ENCODE measurements at places on chromosomes 6 and 20.
A peak's percentile ranks its signal among the peaks of the same experiment; 100 is the strongest.

DNA sequence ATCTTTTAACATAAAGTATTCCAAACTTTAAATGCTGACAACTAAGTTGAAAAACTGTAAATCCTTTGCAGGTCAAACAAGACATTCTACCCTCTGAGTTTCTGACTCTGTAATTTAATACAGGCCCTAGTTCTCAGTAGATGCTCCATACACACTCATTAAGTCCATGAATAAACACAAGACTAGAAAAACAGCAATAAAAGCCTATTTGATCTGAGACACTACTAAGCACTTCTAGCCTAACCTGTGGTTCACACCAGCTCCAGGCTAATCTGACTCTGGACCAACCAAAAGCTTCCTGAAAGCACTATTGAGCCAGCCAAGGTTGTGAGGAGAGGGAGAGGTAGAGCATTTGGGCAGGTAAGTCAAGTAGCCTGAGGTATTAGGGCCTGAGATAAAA, 103.9 kb downstream of the EPM2A start:
- no peak for DNase-seq

DNA sequence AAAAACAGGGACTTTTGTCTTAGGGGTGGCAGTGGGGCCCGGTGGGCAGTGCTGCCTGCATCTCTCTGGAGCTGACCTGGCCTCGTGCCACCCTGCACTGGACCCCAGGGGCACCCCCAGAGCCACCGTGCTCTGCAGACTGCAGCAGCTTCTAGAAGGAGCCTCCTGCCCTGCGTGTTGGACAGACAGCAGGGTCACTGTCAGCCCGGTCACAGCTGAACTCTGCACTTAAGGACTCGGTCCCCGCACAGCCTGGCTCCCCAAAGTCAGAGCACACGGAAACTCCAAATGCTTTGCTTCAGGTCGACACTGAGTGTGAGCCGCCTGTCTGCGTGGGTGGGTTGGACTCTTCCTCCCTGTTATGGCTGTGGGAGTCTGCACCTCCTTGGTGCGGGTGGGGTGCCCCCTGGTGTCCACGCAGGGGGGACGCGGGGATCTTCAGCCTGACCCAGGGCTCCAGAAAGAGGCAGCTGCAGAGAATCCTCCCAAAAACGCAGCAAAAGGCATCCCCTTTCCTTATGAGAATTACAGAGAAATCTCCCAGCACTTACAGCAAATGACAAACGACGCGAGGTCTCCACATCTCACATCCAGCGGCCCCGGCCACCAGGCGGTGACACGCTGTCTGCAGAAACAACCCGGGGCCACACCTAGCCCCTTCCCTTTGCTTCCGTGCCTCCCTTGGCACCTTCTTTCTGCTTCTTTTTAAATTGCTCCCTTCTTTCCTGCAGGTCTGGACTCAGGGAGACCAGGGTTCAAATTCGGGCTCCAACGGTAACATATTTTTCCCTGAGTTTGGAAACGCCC, 36.3 kb upstream of the DACT2 start:
- DNase-seq = peak; percentile 59

- no peak for DNase-seq
Measured at GRCh38 chr6:126182650-126183311, 157.1 kb upstream of the CENPW start.

DNA sequence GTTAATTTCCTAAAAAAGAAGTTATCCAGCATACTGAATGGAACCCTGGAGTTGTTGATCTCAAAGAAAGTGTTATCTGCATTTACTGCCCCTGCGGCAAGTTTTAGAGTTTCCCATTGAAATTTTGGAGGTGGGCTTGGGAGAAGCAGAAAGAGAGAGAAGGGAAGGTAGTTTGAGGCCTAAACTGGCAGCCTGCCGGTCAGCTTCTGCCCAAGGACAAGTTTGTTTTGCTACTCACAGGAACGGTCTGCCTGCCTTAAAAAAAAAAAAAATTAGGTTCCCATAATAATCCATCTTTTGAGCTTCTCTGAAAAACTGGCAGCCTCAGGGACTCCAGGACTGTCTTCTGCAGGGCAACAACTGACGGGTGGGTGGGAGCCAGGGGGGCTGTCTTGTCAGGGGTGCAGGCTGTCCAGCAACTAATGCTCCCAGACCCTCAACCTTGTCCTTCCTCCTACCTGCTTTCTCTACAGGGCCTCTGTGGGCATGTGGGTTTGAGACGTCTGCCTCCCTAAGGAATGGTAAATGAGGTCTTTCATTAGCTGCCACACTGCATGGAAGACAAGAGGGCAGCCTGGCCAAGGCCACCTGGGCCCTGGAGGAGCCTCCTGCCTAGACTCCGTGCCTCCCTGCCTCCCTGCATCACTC, 176.1 kb upstream of the KCNG1 start:
- DNase-seq = no peak

GRCh38 chr20:57911512-57912226, 201.9 kb upstream of the PMEPA1 start:
- DNase-seq = no peak

DNA sequence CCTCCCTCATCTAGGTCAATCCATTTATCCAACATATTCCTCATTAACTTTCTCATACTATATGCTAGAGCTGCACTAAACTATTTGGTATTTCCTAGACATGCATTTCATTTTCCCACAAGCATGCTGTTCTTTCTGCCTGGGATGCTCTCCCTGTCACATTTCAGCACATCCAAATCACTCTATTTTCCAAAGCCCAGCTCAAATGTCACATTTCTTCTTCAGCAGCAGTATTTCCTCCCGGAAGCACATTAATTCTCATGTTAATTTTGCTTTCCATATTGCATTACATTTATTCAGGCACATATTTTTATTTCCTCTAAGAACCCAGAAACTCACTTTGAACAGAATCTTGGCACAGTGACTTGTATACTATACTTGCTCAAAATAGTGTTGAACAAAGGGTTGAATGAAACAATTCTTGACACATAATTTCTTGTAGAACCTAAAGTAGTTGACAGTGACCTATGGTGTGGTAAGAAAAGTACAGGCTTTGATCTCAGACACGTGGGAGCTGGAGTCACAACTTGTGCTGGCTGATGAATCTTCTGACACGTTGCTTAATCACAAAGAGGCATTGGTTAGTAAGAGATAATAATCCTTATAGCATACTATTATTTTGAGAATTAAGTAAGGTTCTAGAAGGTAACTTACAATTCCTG, 30.8 kb upstream of the CD2AP start:
- DNase-seq = no peak
